ENCODE measurements at places on chromosomes 13 and 19.

DNA sequence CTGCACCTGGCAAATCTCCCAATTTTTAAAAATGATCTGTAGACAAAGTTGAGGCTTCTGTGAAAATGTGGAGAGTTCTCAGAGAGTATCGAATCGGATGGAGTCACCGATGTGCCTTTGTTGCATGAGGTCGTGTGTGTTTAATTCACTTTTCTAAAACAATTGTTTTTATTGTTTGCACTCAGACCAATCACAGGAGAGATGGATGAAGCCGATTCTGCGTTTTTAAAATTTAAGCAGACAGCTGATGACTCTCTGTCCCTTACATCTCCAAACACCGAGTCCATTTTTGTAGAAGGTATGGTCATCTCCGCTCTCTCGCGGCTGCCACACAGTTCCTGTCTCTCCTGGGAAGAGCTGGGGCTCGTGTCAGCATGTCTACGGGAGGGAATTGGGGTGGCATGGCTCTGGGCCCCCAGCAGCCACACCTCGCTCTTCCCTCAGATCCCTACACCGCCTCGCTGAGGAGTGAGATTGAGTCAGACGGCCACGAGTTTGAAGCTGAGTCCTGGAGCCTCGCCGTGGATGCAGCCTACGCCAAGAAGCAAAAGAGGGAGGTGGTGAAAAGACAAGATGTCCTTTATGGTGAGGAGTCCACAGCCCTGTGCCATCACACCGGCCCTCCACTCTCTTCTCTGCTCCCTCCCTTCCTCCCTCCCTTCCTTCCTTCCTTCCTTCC lies 47.2 kb downstream of the PEX11G start:
- no peak for DNase-seq

GRCh38 chr19:37413313-37414084 lies 42.6 kb downstream of the ZNF527 start:
- no peak for DNase-seq

DNA sequence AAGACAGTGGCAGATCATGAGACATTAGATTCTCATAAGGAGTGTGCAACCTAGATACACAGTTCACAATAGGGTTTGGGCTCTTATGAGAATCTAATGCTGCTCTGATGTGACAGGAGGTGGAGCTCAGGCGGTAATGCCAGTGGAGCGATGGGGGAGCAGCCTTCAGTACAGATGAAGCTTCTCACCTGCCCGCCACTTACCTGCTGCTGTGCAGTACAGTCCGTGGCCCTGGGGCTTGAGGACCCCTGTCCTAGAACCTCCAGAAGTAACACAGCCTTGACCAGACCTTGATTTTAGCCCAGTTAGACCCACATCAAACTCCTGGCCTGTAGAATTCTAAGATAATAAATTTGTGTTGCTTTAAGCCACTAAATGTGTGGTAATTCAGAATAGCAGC lies 215.1 kb upstream of the MIR17HG start:
- DNase-seq: no peak

DNA sequence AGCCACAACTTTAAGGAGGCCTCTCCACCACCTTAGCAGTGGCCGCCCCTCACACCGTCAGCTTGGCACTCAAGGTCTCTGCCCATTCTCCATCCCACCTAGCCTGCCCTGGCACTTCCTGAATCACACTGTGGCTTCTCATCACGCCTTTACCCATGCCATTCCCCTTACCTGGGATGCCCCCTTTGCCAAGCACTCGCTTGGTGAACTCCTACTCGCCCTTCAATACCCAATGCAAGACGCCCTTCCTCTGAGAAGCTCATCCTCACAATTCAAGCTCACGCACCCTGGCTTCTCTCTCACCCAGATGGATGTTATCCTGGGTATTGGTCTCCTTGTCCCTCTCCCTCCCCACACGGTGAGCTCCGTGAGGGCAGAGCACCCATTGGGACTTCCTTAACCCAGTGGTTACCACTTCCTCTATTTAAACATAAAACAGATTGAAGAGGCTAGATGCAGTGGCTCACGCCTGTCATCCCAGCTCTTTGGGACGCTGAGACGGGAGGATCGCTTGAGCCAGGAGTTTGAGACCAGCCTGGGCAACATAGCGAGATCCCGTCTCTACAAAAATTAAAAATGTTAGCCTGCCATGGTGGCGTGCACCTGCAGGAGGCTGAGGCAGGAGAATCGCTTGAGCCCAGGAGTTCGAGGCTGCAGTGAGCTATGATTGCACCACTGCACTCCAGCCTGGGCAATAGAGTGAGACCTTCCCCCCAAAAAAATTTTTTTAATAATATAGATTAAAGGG lies 12.6 kb upstream of the SHD start:
- DNase-seq: no peak

DNA sequence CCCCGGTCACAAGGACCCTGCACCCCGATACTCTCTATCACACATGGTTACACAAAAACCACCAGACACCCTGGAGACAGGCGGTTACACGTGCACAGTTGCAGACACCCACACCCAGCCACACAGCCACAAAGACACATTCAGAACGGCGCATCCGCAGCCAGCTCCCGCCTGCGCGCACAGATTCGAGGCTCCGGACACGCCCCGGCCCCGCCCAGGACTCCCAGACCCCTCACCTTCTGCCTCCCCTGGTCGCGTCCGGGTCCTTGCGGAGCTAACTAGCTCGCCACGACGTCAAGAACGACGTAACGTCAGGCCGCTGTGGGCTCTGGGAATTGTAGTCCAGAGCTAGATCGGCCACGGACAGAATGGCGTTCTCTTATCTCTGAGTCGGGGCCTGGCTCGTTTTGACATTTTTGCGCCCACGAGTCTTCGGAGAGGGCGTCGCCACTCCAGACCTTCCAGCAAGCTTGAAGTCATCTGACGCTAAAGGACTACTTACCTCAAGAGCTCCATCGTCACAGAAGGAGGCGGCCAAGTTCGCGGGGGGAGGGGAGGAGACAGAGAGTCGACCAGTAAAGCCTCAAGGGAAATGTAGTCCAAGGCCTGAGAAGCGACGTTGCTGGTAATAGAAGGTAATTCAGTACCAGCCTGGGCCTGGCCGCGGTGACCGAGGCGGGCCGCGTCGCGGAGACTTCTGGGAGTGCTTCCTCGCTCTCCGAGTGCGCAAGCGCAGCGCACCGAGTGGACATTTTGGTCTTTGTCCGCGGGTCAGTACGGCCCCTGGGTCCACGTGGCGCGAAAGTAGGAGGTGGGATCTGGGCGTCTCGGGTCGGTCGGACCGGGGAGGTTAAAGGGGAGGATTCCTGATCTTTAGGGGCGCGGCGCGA lies at the start of the genes ZNF146 and ZNF565:
TSS of gene ZNF146 (plus strand) at position 721 of the 890 bp plus-strand sequence. CDS start 21,335 bp downstream, outside the sequence.
TSS of gene ZNF565 (minus strand) at position 280 of the 890 bp plus-strand sequence. CDS start 12,680 bp downstream, outside the sequence.
- peak; percentile 97 for DNase-seq

GRCh38 chr13:51590231-51590970 lies 6.1 kb downstream of the WDFY2 start:
- DNase-seq: no peak

DNA sequence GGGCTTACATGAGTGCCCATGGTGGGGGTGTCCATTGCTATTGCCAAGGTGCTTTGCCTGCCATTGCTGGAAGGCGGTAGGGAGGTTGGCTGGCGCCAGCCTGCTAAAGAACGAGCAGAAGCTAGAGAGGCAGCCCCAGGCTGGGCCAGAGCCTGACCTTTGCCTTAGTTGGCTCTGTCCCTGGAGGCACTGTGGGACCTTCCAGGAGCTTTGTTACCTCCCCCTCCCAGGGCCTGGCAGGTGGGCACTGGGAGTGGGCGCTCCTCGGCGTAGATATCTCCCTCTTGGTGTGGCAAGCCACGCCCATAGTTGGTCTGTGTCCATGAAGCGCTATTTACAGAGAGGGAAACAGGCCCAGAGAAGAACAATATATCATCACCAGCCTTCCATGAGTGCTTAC lies 2.3 kb upstream of the SLC25A42 start:
- DNase-seq: no peak
